ENCODE measurements at places on chromosomes 4 and X. TPM values are rescaled to one million over a fixed set of nuclear protein-coding genes. Genes with fewer than 3 reads are reported as not detected.

DNA sequence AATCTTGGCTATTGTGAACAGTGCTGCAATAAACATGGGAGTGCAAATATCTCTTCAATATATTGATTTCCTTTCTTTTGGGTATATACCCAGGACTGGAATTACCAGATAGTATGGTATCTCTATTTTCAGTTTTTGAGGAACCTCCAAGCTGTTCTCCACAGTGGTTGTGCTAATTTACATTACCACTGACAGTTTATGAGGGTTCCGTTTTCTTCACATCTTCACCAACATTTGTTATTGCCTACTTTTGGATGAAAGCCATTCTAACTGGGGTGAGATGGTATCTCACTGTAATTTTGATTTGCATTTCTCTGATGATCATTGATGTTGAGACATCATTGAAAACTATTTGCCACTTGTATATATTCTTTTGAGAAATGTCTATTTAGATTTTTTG lies 79.6 kb upstream of the ZNF827 start:
- no peak for DNase-seq

DNA sequence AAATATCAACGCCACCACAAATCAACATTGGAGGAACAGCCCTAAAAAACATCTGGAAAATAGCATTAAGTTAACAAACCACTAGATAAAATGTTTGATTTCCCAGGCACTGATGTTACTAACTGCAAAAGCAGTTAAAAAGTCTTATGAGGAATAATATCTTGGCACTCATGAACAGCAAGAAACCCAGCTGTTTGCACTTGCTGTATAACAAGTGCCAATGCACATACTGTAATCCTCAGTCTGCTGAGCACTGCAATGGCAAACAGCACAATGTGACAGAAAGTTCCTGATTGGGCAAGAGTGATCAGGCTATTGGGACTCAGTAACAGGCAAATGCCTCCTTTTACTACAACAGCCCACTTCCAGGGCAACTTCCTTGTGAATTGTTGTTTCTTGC lies 20.8 kb upstream of the SEC24B start:
- DNase-seq, result no peak

GRCh38 chr4:141913928-141914327 lies 277.5 kb downstream of the IL15 start:
- DNase-seq, result no peak

Gene SCML2
- total RNA-seq, result 4.5 TPM

- no peak for DNase-seq
Observed at GRCh38 chrX:46572340-46572936, 1.1 kb upstream of the CHST7 start.

Gene CXCL8
- 198 TPM for total RNA-seq

All from Daoy (cell line).